Naive B cell (primary cell): ENCODE measurements at places on chromosomes 2 and 18.

- DNase-seq: no peak
These were observed 39.9 kb downstream of the SP110 start for GRCh38 chr2:230179907-230180306.

GRCh38 chr2:240989451-240990265, 8.8 kb upstream of the SNED1 start:
- no peak for DNase-seq

- no peak for DNase-seq
These were observed 98.0 kb upstream of the TTN start for GRCh38 chr2:178905261-178905660.

- no peak for DNase-seq
These were observed 124.6 kb upstream of the CREB1 start for GRCh38 chr2:207405150-207405549.

DNA sequence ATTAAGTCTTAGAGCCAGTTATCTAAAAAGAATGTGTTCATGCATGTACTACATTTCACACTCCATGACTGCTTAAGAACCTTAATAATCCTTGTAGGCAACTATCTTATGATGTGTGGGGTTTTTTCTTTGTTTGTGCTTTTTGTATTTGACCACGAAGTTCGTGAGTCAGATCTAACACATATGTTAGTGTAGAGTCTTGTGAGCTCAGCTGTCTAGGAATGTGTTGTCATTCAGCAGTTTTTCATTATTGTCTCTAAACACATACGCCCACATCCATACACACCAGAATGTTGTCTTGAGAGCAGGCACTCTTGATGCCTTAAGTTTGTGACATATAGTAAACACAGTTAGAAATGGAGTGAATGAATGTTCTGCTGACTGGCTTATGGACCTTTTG, 38.4 kb downstream of the CAB39 start:
- DNase-seq: no peak

- no peak for DNase-seq
These were observed 51.3 kb upstream of the SERTAD2 start for GRCh38 chr2:64704996-64705395.

DNA sequence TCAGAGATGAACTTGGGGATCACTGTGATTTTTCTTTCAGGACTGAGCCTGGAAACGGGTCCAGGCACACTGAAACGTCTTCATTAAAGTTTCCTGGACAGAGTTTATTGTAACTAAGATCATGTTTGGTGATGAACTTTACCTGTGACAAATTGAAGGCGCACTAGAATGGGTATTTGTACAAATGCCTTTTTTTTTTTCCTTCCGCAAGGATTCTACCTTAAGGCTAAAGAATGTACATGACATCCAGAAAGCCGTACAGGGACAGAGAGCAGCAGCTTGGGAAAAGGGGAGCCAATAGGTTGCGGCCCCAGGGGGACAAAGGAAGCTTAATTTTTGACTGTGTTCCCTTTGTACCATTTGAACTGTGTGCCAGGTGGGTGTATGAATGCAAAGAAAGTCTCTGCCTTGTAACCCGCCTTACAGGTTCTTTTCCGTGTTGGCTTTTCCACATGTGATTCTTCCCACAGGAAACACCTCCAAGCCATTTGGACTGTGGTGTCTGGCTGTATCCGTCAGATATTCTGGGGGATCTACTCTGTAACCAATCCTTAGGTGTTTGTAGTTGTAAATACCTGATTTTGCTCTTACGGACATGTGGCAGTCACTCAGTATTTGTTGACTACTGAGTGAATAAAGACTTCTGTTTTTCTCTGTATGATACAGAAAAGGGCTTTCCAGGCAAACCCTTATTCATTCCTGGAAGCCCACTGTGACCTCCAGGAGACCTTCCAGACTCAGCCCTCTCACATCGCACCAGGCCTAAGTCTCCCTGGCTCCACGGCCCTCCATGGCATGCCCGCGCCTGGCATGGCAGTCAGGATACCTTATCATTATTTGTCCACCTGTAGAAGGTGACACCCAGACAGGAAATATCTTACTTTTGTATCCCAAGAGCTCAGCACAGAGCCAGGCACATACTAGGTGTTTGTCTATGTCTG, 1.1 kb downstream of the LRRFIP1 start:
- DNase-seq: no peak

GRCh38 chr2:37489536-37489935, 145.1 kb downstream of the QPCT start:
- no peak for DNase-seq
